Foreskin keratinocyte (primary cell): ENCODE measurements at places on chromosomes 2 and 18. TPM values are rescaled to one million over a fixed set of nuclear protein-coding genes. Genes with fewer than 3 reads are reported as not detected.
A peak's percentile ranks its signal among the peaks of the same experiment; 100 is the strongest.

- no peak for DNase-seq
Observed at GRCh38 chr2:1794821-1795220, 50.5 kb upstream of the PXDN start.

- no peak for DNase-seq
Observed at GRCh38 chr2:241974851-241975592, 105.5 kb downstream of the RTP5 start.

GRCh38 chr18:4096486-4096885 is 358.6 kb downstream of the DLGAP1 start:
- DNase-seq: peak; percentile 29

DNA sequence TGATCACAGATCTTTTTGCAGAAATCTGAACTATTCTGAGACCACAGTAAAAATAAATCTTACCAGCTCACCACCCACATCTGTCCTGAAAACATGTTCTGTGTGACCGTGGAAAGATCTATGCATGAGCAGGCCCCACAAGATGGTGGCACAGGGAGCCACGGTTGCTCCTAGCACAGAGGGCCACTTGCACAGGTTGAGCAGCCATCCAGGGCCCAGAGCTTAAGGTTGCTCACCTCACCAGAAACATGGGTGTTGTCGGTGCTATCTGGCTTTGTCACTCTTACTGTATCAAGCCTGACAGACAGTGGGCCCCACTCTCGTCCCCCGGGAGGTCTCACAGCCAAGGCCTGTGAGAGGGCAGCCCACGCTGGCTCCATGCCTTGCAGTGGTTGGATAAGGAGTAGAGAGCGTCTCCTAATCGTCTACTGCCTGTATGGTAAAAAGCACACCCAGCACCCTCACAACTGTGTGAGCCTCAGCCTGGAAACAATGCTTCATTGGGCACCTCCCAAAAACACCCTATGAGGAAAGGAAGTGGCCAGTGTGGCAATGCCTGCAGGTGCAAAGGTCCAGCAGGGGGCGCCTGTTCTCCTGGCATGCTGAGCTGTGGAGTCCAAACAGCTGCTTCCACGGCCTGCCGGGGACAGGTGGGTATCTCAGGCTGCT is 19.6 kb downstream of the TUBB6 start:
- DNase-seq: peak; percentile 57

The GALNT3 gene
- total RNA-seq: 96.5 and 99.1 TPM in 2 replicates

The ALK gene
- total RNA-seq: not detected in 2 replicates

The ACSL3 gene
- total RNA-seq: 137 and 164 TPM in 2 replicates
